Activated T-cell treated with anti-CD3 and anti-CD28 coated beads for 24 hours (primary cell): ENCODE measurements at places on chromosomes 12 and 14.

DNA sequence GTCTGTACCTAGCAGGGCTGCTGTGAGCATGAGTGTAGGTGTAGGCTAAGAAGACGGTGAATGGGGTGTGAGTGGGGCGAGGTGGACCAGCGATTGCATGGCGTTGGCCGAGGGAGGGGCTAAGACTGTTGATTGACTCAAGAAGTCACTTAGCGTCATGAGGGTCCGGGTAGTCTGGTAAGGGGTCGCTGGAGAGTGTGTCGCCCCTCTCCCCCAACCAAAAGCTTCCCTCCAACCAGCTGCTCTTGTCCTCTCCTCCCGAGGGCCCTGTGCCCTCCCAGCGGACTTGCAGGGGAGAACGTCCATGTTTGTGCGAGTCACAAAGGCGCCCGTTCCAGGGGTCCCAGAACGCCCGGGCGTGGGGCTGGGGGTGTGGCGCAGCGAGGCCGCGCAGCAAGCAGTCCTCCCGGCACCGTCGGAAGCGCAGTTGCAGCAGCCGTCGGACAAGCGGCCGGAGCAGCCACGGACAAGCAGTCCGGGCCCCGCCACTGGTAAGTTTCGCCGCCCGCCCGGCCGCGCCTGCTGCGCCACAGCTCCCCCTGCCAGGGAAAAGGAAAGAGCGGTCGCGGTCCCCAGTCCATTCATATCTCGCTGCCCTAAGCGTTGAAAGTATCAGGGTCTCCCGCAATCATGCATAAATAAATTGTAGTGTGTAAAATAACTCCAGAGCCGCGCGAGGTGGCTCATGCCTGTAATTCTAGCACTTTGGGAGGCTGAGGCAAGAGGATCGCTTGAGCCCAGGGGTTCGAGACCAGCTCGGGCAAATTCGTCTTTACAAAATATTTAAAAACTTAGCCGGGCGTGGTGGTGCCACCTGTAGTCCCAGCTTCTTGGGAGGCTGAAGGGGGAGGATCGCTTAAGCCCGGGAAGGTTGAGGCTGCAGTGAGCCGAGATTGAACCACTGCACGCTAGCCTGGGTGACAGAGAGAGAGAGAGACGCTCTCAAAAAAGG is at the start of gene CCDC63:
TSS of gene CCDC63 (plus strand) at position 373 of the 952 bp plus-strand sequence. CDS start 5,968 bp downstream, outside the sequence.
- DNase-seq = peak; percentile 7

GRCh38 chr12:66598079-66598478 is 80.8 kb downstream of the GRIP1 start:
- DNase-seq = no peak

GRCh38 chr14:74627076-74627475 is 15.0 kb upstream of the LTBP2 start:
- DNase-seq = no peak

DNA sequence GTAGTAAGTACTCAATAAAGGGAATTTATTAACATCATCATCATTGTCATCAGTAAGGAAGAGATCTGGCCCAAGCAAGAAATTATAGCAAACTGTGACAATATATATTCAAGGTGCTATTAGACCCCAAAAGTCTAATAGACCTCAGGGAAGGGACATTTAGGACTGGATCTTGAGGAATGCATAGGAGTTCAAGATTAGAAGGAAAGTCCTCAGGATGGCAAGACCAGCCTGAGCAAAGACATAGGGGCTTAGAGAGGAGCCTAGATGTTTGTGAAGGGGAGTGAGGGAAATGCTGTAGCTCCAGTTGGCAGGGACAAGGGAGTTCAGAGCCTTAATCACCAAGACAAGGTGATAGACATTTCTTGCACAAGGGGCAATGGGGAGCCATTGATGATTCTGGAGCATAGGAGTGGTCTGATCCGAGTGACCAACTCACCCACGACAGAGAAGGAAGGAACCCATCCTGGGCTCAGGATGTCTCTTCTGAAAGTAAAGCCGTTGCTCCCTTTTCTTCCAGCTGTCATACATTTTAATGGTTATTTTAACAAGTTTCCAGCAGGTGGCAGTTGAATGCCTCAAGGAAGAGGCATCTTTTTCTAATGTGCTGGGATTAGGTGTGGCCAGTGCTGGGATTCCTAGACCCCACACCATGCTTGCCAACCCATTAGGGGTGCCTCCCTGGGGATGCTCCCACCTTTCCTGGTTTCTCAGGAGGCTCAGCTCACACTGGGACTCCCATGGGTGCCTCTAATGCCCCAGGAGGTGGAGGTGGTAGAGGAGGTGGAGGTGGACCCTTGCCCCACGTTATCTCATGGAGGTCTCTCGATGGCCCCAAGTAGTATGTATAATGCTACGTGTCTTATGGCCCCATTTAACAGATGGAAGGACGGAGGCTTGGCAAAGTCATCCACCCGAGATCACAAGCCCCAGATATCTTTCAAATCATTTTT is 37.8 kb downstream of the PHETA1 start:
- no peak for DNase-seq

DNA sequence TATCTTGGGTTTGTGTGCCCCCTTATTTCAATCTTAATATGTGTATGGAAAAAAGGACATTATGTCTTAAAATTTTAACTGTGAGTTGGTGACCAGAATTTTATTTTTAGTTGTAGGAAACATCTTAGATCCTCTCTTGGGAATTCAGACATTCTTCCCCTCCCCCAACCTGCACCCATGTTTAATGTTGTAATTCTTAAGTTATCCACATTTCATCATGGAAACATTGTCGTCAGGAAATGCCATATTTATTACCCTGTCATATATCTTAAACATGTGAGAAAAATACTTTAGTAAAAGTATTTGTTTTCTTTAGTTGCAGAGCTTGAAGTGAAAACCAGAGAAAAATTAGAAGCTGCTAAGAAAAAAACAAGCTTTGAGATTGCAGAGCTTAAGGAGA is 30.3 kb downstream of the YEATS4 start:
- no peak for DNase-seq

DNA sequence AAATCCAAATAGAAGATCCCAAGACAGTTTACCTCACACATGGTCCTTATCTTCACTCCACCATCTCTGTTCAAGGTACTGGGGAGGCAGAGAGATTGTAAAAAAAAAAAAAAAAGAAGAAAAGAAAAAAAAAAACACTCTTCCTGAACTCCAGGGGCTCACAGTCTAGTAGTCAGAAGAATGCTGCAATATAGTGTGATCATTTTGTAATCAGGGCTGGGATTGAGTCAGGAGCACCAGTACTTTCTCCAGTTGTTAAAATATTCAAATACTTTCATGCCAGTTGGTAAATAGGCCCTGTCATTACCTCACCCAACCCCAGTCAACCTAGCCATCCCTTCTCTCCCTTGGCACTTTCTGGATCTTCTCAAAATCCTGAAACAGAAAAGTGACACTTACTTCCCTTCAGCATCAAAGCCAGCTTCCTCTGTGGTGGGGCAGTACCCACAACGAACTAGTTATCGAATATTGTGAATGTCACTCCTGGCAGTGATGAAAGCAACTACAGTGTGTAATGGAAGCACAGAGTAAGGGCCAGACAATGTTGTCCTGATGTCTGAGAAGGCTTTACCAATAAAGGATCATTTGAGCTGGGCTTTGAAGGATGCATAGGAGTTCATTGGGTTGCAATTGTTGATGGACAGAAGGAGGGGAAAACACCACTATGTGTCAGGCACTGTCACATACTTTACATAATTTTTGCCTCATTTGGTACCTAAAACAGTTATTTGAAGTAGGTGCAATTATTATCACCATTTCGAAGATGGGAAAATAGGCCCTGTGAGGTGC is 44.3 kb upstream of the HSPB8 start:
- no peak for DNase-seq

- no peak for DNase-seq
Observed at GRCh38 chr14:25628390-25628789, 578.4 kb upstream of the STXBP6 start.

DNA sequence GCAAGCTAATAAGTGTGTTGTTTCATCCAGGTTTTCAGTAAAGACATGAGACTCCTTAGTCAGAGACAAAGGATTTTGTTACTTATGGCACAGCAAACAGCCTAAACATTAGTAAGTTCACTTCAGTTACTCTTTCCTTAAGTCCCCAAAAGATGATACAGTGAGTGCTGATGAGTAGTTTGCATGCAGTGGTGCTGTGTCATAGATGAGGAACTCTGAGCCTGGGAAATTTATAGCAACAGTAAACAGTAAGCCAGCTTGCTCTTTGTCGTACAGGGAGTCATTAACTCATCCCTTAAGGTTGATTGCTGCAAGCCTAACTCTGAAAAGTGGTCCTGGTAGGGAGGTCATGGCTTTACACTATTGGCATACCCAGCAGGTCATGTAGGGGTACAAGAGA is 208.6 kb upstream of the OR4E1 start:
- no peak for DNase-seq

- no peak for DNase-seq
Observed at GRCh38 chr12:132322206-132323132, 6.9 kb downstream of the GALNT9 start.

- DNase-seq = no peak
Observed at GRCh38 chr14:31204593-31205534, 2.7 kb downstream of the HECTD1 start.

- no peak for DNase-seq
Observed at GRCh38 chr12:67969134-67969802, 20.0 kb upstream of the IFNG-AS1 start.

DNA sequence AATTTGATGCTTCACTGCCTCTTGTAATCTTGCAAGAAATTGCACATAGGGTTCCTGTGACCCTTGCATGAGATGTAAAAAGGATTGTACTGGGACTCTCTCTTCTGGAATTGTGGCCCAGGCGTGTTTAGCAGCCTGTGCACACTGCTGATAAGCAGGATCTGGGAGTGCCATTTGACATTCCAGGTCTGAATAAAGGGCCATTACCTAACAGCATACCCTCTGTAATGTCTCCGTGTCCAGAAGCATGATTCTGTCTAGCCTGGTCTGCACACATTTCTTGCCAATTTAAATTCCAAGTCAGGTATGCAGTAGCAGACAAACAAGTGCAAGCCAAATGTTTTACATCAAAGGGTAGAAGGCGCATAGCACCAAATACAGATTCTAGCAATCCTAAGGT is 18.1 kb upstream of the MAPKAPK5 start:
- DNase-seq = no peak

GRCh38 chr14:53109105-53110041 is 43.8 kb downstream of the DDHD1 start:
- peak; percentile 45 for DNase-seq

DNA sequence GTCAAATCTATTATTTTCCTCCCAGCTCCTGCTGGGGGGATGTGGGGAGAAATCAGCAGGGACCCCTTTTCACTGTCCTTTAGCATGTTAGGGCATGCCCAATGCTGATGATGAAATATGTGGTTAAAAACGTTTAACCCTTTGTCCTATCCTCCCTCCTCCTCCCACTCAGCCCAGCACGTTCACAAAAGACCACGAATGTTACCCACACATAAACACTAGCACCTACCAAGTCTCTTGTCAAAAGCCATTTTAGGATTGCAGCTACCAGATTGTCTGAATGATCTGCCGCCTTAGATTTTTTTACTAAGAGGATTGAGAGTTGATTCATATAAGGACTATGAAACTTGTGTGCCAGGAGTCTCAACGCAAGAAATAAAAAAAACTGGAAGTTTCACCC is 70.4 kb downstream of the TBK1 start:
- no peak for DNase-seq

- no peak for DNase-seq
Observed at GRCh38 chr14:79730953-79731352, 480.4 kb downstream of the DIO2 start.

DNA sequence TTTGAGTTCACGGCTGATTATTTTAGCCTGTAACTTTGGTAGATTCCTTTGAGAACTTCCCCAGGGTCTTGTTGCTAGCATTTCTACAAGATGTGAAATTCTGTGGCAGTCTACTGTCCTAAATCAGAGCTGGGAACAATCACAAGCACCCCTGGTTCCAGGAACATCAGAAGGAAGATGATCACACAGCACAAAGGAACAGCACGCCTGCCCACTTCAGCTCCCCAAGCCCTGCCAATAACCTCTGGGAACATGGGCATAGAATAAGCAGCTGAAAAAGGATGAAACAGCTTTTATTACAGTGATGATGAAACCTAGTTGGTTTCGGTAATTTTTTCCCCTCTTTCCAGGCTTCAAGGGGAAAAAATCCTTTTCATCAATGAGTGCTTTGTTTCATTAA is 12.3 kb downstream of the GPR19 start:
- no peak for DNase-seq

- no peak for DNase-seq
Observed at GRCh38 chr14:52443506-52443905, 108.8 kb downstream of the TXNDC16 start.

- DNase-seq = no peak
Observed at GRCh38 chr12:3520711-3521110, 29.7 kb downstream of the PRMT8 start.

DNA sequence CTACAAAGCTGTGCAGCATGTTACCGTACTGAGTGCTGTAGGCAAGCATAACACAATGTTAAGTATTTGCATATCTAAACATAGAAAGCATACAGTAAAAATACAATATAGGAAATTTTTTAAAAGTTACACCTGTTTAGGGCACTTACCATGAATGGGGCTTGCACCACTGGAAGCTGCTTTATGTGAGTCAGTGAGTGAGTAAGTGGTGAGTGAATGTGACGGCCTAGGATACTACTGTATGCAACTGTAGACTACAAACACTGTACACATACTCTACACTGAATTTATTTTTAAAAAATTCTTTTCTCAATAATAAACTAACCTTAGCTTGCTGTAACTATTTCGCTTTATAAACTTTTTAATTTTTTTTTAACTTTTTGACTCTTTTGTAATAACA is 82.1 kb upstream of the FSCB start:
- no peak for DNase-seq

DNA sequence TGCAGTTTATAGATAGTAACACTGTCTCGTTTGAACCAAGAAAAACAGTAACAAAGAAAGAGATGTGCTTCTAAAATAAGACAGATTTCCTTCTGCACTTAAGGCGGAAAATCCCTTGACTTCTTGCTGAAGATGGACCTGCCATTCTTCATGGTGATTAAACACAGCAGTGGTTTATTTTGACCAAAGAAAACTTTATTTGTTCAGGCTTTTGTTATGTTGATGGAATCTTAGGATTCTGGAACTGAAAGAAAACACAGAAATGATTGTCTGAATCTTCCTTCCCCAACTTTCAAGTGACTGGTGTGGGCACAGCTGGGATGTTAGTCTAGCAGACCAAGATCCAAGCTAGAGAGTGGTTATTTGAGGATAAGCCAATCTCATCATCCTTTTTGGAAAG is 72.2 kb downstream of the DACT1 start:
- no peak for DNase-seq

- peak; percentile 8 for DNase-seq
Observed at GRCh38 chr12:14454098-14454907, 88.8 kb downstream of the ATF7IP start.

GRCh38 chr12:76259106-76259505 is 89.1 kb downstream of the BBS10 start:
- DNase-seq = no peak

- DNase-seq = no peak
Observed at GRCh38 chr12:20055856-20056255, 312.5 kb upstream of the PDE3A start.

- no peak for DNase-seq
Observed at GRCh38 chr12:3371018-3371417, 120.0 kb upstream of the PRMT8 start.
